ENCODE measurements at places on chromosomes 13 and 19.

DNA sequence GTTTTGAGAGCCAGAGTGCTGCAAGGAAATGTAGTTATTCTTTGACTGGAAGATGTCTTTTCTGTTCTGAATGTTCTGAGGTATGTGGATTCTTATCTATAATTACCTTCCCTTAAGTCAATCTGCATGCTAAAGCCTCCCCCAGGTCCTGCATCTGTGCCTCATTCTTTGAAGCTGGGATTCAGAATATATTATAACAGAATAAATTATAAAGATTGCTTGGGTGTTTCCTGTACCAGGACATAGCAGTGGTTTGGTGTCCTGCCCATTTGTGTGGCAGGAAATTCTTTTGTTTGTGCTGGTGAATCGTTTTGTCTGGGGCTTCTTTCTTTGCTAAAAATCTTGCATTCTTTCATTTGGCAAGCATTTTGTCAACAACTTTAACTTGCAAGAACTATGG lies 60.2 kb downstream of the ITGBL1 start:
- DNase-seq = no peak

- DNase-seq = no peak
Observed at GRCh38 chr19:53826876-53827275, 2.8 kb upstream of the NLRP12 start.

GRCh38 chr19:38250821-38251563 lies 5.2 kb downstream of the PPP1R14A start:
- peak; percentile 64 for DNase-seq

DNA sequence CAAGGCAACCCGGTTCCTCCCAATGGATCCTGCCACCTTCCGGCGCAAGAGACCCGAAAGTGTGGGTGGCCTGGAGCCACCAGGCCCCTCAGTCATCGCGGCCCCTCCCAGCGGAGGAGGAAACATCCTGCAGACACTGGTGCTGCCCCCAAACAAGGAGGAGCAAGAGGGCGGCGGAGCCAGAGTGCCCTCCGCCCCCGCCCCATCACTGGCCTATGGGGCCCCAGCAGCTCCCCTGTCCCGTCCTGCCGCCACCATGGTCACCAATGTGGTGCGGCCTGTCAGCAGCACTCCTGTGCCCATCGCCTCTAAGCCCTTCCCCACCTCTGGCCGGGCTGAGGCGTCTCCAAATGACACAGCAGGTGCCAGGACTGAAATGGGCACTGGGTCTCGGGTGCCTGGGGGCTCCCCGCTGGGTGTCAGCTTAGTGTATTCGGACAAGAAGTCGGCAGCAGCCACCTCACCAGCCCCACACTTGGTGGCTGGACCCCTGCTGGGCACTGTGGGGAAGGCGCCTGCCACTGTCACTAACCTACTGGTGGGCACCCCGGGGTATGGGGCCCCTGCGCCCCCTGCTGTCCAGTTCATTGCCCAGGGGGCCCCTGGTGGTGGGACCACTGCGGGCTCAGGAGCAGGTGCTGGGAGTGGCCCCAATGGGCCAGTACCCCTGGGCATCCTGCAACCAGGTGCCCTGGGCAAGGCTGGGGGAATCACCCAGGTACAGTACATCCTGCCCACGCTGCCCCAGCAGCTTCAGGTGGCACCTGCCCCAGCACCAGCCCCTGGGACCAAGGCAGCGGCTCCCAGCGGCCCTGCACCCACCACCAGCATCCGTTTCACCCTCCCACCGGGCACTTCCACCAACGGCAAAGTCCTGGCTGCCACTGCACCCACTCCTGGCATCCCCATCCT lies 11.2 kb upstream of the PRR19 start:
- no peak for DNase-seq

- no peak for DNase-seq
Observed at GRCh38 chr13:32687275-32687674, 101.0 kb downstream of the PDS5B start.

DNA sequence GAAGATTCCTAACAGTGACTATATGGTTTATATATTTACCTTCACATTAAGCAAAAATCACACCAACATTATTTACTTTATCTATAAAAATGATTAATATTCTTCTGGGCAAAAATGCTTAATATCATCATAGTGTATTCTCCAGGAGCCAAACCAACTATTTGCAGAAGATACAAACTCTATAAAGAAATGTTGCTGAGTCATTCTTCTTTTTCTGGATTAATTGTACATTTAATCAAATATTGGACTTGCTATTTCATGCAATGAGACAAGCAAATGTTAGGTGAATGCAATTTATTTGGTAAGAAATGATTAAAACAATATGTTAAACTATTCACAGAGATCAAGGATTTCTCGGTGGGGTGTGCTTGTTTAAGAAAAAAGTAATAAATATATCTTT lies 1075.8 kb downstream of the PCDH9 start:
- no peak for DNase-seq

- DNase-seq = no peak
Observed at GRCh38 chr19:11813703-11814028, 407 bp upstream of the ZNF440 start.

GRCh38 chr19:39506944-39507714 lies 7.8 kb upstream of the SELENOV start:
- DNase-seq = no peak

- no peak for DNase-seq
Observed at GRCh38 chr19:13347367-13347766, 158.9 kb downstream of the CACNA1A start.

DNA sequence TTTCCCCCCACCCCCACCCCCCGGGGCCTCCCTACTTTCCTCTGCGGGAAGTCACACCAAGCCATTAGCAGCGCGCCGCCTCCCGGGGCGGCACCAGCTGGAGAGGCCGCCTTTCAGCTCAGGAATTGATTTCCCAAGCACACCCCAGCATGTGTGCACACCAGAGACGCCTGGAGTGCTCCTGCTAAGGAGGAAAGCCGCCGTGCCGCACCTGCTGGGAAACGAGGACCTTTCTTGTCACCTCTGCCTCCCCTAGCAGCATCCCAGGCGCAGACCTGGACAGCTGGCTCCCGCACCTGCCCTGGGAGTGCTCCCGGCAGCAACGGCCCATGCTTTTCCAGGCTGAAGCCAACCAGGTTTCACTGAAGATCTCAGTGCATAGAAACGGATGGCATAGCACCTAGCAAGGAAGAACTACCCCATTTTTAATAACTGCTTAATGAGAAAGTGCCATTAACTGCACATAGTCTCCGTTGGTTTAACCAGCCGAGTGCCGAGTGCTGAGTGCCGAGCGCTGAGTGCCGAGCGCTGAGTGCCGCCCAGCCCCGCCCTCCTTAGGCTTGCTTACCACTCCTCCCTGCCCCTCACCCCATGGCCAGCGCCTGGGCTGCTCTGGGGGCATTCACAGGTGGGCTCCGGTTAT lies 165.0 kb downstream of the USP12 start:
- DNase-seq = no peak

- DNase-seq = no peak
Observed at GRCh38 chr19:31436121-31436776, 87.0 kb upstream of the TSHZ3 start.

DNA sequence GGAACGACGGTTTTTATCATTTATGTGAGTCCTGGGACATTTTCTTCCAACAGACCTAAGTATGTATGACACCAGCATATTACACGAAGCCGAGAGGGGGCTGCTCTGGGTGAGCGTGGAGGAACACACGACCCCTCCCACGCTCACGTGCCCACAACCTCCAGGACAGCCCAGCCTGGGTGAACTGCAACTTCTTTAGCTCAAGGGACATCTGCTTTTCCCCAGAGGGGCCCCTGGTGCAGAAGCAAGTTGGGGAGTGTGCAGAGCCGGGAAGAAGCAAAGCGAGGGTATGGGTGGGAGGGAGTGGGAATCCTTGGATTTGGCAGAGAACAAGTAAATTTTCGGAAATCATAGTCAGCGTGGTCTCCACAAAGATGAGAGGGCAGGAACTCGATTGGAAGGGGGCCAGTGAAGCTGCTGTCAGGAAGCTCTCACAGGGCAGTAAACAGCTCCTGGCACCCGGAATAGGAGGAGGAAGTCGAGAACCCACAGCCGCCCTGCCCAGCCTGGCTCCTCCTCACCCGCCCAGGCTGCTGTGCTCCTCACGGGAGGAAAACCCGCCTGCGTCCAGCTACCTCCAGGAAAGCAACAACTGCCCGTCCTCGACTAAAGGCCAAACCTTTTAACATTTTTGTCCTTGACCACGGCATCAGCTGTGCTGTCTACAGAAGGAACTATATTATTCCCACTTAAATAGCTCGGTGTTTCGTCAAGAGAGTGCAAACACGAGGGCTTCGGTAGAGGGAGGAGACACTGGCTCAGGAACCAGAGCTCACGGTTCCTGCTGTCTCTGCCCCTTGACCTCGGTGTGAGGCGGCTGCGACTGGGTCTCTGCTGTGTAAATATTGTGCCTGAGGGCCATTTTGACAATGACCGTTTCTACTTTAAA lies 17.2 kb upstream of the CFAP97D2 start:
- DNase-seq = peak; percentile 64

DNA sequence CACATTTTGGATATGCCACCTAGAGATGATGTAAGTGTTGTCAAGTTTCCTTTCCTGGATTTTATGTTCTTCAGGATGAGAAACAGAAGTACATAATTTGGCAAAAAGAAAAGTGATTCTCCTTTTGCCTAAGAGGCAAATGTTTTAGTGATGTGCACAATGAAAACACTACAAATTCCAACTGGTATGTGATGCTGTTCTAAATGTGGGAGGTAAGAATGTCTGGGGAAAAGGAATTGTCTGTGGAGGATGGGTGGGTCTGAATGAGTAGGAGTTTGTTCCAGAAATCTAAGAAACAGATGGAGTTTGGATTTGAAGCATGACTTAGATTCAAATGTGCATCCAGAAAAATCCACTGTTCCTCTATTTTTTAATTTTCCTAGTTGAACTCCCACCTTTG lies 473.6 kb upstream of the SPRY2 start:
- DNase-seq = no peak

GRCh38 chr19:9961103-9961502 lies 24.8 kb upstream of the OLFM2 start:
- DNase-seq = no peak

DNA sequence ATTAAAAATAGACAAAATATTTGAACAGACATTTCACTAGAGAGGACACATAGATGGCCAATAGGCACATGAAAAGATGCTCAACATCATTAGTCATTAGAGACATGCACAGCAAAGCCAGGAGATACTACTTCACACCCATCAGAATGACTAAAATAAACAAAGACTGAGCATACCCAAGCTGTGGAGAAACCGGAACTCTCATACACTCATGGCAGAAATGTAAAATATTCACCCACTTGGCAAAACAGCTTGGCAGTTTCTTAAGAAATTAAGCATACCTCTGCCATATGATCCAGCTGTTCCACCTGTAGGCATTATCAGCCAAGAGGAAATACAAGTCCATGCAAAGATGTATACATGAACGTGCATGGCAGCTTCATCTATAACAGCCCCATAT lies 213.4 kb downstream of the TSHZ3 start:
- DNase-seq = no peak

GRCh38 chr19:39542206-39542605 lies 2.2 kb upstream of the EID2 start:
- no peak for DNase-seq

DNA sequence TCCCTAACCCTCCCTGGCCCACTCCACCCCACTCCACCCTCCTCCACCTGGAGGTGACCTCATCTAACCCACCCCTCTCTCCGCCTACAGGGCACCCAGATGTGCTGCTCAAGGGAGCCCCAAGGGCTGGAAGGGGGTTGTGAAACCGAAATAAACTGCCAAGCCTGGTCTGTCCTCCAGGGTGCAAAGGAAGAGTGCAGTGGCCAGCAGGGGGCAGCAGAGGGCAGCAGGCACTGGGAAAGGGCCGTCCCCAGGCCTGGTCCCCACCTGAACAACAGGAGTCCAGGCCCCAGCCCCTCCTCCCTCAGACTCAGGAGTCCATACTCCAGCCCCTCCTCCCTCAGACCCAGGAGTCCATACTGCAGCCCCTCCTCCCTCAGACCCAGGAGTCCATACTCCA lies 8.4 kb upstream of the BCAM start:
- peak; percentile 87 for DNase-seq

DNA sequence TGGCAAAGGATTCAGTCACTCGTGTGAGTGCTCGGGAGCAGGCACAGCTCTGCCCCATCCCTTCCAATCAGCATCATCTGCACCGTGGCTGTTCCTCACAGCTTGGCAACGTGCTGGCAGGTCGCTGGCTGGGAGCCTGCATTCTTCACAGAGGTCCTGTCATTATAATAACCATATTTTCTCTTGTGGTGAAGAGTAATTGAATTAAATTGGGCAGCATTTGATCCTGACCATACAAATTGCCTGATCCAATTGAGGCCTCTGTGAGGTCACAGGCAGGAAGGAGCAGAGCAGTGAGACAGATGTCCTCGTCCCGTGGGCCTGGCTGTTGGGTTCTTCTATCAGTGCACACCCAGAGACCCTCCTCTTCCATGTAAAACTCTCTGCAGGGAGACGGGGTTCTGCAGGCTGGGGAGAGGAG lies 407.8 kb downstream of the COG6 start:
- no peak for DNase-seq

DNA sequence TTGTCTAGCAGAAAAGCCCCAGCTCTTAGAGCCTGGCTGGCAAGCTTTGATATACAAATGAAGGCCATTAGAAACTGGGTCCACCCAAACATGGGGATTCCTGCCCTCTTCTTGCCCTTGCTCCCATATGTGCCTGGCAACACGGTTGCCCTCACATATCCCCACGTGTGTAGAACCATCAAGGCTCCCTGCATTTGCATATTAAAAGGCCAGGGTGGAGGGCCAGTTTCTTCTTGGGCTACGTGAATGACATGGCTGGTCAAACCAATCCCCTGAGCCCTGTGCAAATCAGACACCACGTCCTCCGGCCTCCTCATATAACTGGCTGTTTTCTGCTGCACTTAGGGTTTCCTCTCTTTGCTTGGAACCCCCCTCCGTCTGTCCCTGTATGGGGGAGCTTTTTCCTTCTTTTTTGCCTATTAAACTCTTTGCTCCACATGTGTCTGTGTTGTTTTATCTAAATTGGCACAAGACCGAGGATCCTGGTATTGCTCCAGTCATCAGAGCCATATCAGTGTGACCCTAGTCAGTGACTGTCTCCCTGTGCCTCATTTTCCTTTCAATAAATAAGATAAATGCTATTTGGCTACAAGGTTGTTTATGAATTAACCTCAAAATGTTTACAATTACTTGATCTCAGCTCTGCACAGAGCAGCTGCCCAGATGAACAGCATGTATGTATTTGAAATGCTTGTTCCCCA lies 30.3 kb upstream of the CEACAM1 start:
- DNase-seq = no peak

- DNase-seq = no peak
Observed at GRCh38 chr19:55398200-55398925, 9.2 kb downstream of the UBE2S start.

GRCh38 chr13:77521194-77521593 lies 14.3 kb upstream of the SCEL start:
- no peak for DNase-seq

All from tibial artery (tissue), 4 donors.